ENCODE measurements at places on chromosomes 7 and 10. TPM values are rescaled to one million over a fixed set of nuclear protein-coding genes. Genes with fewer than 3 reads are reported as not detected.
A peak's percentile ranks its signal among the peaks of the same experiment; 100 is the strongest.

Gene EGR2
- 4.7 TPM for total RNA-seq

Gene SLC26A5
- not detected for total RNA-seq

Gene PAX4
- total RNA-seq: not detected

Gene THSD7A
- not detected for total RNA-seq

Gene ATOH7
- total RNA-seq: not detected

Gene LHPP
- 10.6 TPM for total RNA-seq

Gene PTF1A
- not detected for total RNA-seq

Gene HOXA1
- total RNA-seq: 0.76 TPM

Gene CPXM2
- total RNA-seq: not detected

GRCh38 chr7:137998250-137998649, 3.6 kb downstream of the CREB3L2 start:
- DNase-seq: no peak
- no peaks in the 10 kb centered on the region for H3K27me3 ChIP-seq
- no peak overlapping the region for H3K4me3 ChIP-seq
- peaks cover 19% of the 10 kb centered on the region for H3K36me3 ChIP-seq
- peaks cover 40% of the 10 kb centered on the region for H3K4me1 ChIP-seq

GRCh38 chr10:9922126-9922870, 1095.4 kb upstream of the CELF2 start:
- no peaks in the 10 kb centered on the region for H3K27me3 ChIP-seq
- DNase-seq: no peak
- no peak overlapping the region for H3K4me3 ChIP-seq

DNA sequence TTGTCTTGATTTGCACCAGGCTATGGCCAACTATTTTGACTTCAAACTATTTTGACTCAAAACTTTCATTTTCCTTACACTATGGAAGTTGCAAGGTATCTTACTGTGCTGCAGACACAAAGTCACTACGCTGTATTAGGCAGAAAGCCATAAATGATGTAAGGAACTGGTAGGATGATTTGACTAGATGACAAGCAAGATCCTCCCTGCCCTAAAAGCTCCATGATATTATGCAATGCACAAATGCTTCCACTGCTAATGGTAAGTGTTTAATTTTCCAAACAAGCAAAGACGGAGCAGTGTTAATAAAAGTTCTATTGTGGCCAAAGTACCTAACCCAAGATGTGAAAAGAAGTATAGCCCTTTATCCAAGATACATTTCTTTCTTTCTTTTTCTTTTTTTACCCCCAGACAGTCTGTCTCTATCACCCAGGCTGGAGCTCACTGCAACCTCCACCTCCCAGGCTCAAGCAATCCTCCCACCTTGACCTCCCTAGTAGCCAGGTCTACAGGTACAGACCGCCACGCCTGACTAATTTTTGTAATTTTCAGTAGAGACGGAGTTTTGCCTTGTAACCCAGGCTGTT, 98.2 kb downstream of the ANK3 start:
- H3K4me1 ChIP-seq: no peaks in the 10 kb centered on the region
- no peak overlapping the region for H3K27ac ChIP-seq
- H3K36me3 ChIP-seq: no peaks in the 10 kb centered on the region
- H3K4me3 ChIP-seq: no peak overlapping the region
- peaks cover 2% of the 10 kb centered on the region for H3K27me3 ChIP-seq

- peak; percentile 69 for DNase-seq
- H3K4me1 ChIP-seq: no peaks in the 10 kb centered on the region
- H3K36me3 ChIP-seq: no peaks in the 10 kb centered on the region
- peaks cover 3% of the 10 kb centered on the region for H3K27me3 ChIP-seq
- no peak overlapping the region for H3K4me3 ChIP-seq
Measured at GRCh38 chr7:87312215-87312865, 33.1 kb upstream of the CROT start.

GRCh38 chr10:103470761-103471653, 8.0 kb downstream of the CALHM3 start:
- H3K4me1 ChIP-seq: peaks cover 65% of the 10 kb centered on the region
- peaks cover 9% of the 10 kb centered on the region for H3K36me3 ChIP-seq

DNA sequence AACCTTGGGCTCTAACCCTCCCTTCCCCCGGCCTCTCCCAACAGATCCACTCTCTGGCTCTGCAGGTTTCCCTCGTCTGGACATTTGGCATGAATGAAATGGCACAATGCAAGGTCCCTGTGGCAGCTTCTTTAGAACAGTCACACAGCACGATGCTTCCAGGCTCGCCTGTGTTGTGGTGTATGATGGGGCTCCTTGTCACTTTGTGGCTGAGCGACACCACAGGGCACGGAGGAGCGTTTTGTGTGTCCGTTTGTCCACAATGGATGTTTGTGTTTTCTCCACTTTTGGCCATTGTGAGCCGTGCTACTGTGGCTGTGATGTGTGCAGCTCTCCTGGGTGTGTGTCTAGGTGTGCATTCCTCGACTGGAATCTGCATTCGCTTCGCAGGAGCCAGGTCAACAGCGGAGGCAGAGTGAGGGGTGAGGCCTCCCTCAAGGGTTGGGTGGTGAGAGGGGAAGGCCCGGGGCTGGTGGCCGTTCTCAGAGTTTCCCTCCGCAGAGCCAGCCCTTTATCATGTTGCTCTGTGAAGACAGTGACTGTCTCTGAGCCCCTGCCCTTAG, 22.3 kb upstream of the SHH start:
- H3K27ac ChIP-seq: no peak overlapping the region
- H3K4me3 ChIP-seq: no peak overlapping the region
- no peak for DNase-seq
- no peaks in the 10 kb centered on the region for H3K4me1 ChIP-seq

DNA sequence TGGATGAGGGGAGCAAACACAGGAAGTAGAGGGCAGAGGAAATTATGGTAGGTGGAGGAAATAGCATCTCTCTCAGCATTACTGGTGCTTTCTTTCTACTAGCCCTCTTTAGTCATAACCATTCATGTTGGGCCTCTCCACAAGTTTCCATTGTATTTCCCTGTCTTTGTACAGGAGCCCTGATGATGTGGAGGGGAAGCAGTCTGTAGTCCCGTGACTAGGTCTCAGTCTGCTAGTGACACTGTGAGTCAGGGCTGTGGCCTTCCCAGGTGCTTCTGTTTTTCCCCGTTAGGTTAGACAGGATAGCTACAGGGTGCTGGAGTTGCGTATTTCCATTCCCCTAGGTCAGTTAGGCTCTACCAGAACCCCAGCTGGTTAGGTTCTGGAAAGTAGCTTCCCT, 82.9 kb upstream of the NAMPT start:
- H3K4me3 ChIP-seq: no peak overlapping the region
- H3K27ac ChIP-seq: no peak overlapping the region
- DNase-seq: no peak
- peaks cover 9% of the 10 kb centered on the region for H3K36me3 ChIP-seq

DNA sequence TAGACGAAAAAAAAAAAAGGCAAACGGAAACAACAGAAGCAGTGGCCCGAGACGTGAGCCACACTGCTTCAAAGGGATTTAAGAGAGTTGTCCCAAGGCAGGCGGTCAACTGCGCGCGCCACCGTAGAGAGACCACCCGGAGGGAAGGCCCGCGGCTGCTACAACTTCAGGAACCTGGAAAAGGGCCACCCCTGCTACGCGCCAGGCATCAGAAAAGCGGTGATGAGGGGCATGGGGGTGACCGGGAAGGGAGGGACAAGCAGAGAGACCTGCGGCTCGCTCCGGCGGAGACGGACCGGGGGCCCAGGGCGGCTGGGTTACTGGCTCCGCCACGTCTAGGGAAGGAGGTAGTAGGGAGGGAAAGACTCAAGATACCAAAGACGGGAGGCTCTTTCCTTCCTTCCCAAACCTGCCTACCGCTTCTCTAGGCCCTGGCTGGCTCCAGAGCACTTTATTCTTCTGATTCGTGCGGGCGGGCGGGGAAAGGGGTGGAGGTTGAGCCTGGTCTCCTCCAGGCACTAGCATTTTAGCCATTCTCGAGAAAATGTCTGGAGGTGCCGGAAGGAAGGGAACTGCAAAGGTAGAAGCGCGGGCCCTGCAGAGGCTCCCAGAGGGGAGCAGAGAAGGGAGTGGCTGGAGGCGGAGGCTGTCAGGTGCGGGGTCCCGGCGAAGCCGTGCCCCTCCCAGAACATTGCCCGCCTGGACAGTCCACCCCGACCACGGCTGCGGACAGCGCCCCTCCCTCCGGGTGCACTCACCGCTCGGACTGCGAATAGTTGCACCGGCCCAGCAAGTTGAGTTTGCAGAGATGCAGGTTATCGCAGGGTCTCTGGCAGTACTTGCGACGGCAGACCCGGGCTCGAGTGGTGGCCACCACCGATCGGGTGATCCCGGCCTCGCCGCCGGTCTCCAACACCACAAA, 993 bp downstream of the ZC3HAV1 start:
- H3K27ac ChIP-seq: peak overlapping the region; percentile 92
- peak; percentile 57 for DNase-seq
- no peaks in the 10 kb centered on the region for H3K27me3 ChIP-seq
- H3K36me3 ChIP-seq: peaks cover 46% of the 10 kb centered on the region

GRCh38 chr7:110557-111232, 81.7 kb upstream of the FAM20C start:
- H3K27ac ChIP-seq: no peak overlapping the region
- peaks cover 40% of the 10 kb centered on the region for H3K27me3 ChIP-seq
- H3K36me3 ChIP-seq: peaks cover 4% of the 10 kb centered on the region
- H3K4me3 ChIP-seq: no peak overlapping the region
- DNase-seq: no peak
- H3K4me1 ChIP-seq: peaks cover 5% of the 10 kb centered on the region

- no peak overlapping the region for H3K27ac ChIP-seq
- no peak overlapping the region for H3K4me3 ChIP-seq
- peaks cover 31% of the 10 kb centered on the region for H3K27me3 ChIP-seq
- H3K36me3 ChIP-seq: no peaks in the 10 kb centered on the region
Measured at GRCh38 chr10:98273057-98273850, 5.3 kb upstream of the LOXL4 start.

DNA sequence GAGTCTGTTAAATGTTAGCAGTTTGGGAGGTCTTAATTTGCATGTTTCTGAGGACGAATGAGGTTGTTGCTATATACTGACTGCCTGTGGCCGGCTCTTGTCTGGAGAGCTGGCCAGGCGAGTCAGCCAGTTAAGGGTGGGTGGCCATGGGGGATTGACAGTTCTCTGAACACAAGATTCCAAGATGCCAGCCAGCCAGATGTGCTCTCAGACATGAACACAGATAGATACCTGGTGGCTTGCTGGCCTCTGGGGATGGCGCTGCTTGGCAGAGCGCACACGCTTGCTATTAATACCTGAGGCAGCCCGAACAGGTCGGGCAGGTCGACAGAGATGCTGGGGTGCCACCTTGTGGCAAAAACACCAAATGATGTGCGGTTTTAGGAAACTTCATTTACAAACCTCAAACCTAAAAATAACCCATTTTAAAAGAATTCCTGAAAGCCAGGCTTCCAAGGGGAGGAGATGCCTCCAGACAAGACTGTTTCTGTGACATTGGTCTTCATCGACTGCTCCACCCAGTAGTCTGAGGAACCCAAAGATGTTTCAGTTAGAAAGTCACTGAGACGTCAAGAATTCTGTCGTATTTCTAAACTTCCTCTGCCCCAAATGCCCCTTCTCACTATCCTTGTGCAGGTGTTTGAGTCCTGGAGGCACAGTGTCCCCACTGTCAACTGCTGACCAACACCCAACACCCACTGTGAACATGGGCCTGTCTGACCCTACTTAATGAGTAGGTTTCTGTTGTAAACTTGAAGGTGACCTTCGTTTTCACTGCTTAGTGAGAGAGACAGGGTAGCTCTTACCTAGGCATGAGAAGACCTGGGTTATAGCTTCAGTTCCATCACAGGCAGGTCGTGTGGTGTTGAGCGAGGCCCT, 123.4 kb downstream of the NT5C2 start:
- no peaks in the 10 kb centered on the region for H3K27me3 ChIP-seq
- H3K27ac ChIP-seq: peak overlapping the region; percentile 75
- peak; percentile 78 for DNase-seq

- H3K4me3 ChIP-seq: no peak overlapping the region
- DNase-seq: no peak
- H3K27me3 ChIP-seq: no peaks in the 10 kb centered on the region
- no peak overlapping the region for H3K27ac ChIP-seq
- peaks cover 13% of the 10 kb centered on the region for H3K36me3 ChIP-seq
Measured at GRCh38 chr7:7554021-7554432, 12.7 kb upstream of the MIOS start.

DNA sequence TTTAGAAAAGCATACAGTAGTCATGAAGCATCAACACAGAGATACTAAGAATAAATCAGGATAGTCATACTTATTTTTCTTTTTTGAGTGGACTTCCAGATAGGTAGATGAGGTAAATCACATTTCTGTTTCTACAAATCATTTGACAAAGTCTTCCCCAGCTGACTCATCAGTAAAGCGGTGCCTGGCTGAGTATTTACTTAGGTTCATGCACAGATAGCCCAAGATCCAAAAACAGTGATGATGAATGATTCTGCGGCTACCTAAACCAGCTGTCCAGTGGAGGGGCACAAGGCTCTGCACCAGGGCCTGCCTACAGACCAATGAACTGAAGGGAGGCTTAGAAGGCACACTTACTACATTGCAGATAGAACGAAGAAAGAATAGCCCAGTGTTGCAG, 113.1 kb downstream of the PARP12 start:
- no peaks in the 10 kb centered on the region for H3K4me1 ChIP-seq
- no peak for DNase-seq
- H3K27me3 ChIP-seq: peaks cover 17% of the 10 kb centered on the region

- H3K4me1 ChIP-seq: no peaks in the 10 kb centered on the region
- H3K27ac ChIP-seq: no peak overlapping the region
- no peak overlapping the region for H3K4me3 ChIP-seq
- H3K27me3 ChIP-seq: peaks cover 34% of the 10 kb centered on the region
- DNase-seq: no peak
Measured at GRCh38 chr7:55026086-55026790, 7.4 kb downstream of the EGFR start.

DNA sequence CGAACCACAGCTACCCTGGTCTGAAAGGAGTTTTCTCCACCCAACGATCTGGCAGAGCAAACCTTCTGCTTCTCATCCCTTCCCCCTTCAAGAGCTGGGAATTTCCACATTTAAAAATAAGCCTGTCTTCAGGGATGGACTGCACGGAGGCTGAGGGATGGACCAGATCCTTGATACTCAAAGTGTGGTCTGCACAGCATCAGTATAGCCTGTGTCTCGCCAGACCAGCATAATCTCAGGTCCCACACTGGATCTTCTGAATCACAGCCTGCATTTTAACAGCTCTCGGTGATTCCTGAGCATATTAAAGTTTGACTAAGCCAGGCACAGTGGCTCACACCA, 7.1 kb downstream of the KCNMA1 start:
- no peaks in the 10 kb centered on the region for H3K36me3 ChIP-seq
- H3K4me3 ChIP-seq: no peak overlapping the region
- DNase-seq: no peak
- H3K4me1 ChIP-seq: no peaks in the 10 kb centered on the region
- peaks cover 24% of the 10 kb centered on the region for H3K27me3 ChIP-seq

- H3K27ac ChIP-seq: no peak overlapping the region
- H3K36me3 ChIP-seq: no peaks in the 10 kb centered on the region
- no peak overlapping the region for H3K4me3 ChIP-seq
- no peak for DNase-seq
- peaks cover 3% of the 10 kb centered on the region for H3K27me3 ChIP-seq
Measured at GRCh38 chr10:98636921-98637329, 190.2 kb upstream of the HPS1 start.

DNA sequence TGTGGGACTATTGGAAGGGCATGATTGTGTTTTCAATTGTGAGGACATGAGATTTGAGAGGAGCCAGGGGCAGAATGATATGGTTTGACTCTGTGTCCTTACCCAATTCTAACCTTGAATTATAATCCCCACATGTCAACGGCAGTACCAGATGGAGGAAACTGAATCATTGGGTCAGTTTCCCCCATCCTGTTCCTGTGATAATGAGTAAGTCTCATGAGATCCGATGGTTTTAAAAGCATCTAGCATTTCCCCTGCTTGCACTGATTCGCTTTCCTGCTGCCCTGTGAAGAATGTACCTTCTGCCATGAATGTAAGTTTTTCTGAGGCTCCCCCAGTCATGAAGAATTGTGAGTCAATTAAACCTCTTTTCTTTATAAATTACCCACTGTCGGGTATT, 1367.1 kb downstream of the XPNPEP1 start:
- H3K27me3 ChIP-seq: no peaks in the 10 kb centered on the region
- no peak overlapping the region for H3K27ac ChIP-seq
- H3K36me3 ChIP-seq: no peaks in the 10 kb centered on the region
- no peak overlapping the region for H3K4me3 ChIP-seq
- H3K4me1 ChIP-seq: no peaks in the 10 kb centered on the region
